ENCODE measurements at places on chromosomes 3 and 15.

DNA sequence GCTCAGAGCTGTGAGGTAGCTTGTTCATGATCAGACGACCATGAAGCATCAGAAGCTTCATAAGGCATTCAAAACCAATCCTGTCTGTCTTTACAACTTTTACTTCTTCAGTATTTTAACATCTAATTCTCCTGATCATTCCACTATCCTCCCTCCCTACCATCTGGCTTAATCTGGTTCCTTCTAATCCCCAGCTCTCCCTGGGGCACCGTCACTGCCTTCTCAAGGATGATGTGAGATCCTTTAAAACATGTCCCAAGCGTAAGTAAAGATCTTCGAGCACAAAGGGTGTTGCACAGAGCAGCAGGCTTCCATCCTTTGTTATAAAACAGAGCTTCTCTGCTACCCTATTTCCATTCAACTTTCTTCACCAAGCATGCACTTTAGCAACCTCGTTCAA lies 362.7 kb upstream of the ARRDC4 start:
- no peaks in the 10 kb centered on the region for H3K4me1 ChIP-seq
- H3K27ac ChIP-seq: no peak overlapping the region

DNA sequence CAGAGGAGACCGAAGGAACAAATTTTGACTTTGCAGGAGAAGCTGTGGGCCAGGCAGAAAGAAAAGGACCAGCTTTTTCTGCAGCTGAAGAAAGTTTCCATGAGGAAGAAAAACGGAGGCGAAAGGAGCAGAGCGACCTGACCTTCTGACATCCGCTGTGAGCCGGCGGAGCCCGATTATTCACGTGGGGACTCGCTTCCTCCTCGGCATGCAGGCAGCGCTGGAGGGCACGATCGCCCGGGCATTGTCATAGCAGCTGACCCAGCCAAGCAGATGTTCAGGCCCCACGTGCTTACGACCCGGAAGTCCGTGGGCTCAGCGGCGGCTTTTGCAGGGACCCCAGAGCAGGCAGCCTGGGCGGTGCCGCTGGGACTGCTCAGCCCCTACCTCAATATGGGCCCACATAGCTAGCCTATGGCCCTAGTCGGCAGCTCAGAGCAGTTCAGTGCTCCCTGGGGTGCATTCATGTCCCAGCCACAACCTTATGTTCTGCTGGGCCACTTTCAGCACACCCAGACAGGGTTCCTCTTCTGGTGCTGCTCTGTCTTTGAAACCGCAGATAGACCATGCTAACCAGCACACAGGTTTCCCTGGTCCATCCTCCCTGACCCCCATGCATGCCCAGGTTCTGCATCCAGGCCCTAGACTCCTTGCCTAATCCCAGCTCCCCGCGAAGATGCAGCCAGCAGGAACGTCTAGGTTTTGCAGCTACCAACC lies 10.5 kb upstream of the EIF4A2 start:
- no peaks in the 10 kb centered on the region for H3K27me3 ChIP-seq
- no peaks in the 10 kb centered on the region for H3K36me3 ChIP-seq
- H3K27ac ChIP-seq: peak overlapping the region; percentile 1
- DNase-seq: peak; percentile 76
- peak overlapping the region; percentile 39 for H3K4me3 ChIP-seq

GRCh38 chr3:19213603-19214220 lies 65.4 kb downstream of the KCNH8 start:
- no peaks in the 10 kb centered on the region for H3K27me3 ChIP-seq
- no peak overlapping the region for H3K4me3 ChIP-seq
- H3K27ac ChIP-seq: no peak overlapping the region
- DNase-seq: no peak

DNA sequence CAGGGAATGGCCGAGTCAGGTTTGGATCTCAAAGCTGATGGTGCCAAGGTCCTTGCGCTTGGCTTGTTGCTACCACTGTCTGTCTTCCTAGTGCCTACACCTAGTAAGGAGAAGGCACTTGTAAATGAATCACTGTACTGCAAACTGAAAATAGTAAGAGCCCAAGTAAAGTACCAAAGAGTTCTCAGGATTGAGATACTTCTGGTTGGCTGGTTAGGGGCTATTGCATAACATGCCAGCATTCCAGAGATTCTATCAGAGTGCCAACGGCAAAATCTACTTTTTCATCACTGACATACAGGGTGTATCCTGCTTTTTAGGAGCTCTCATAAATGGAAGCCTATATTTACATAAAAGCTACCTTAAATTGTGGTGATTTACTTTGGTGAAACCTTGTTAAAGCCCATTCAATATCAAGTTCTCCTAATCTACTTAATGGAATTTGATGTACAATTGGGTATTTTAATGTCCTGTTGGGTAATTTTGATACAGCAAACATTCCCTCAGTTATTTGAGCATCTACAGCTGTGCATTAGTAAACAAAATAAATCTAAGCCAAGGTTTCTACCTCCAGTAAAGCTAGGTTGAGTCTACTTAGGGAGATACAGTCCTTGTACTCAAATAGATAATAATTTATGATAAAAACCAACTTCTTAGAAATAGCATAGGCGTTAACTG lies 30.7 kb upstream of the CHD2 start:
- no peak overlapping the region for H3K4me3 ChIP-seq
- no peak for DNase-seq
- no peaks in the 10 kb centered on the region for H3K36me3 ChIP-seq
- H3K4me1 ChIP-seq: no peaks in the 10 kb centered on the region

DNA sequence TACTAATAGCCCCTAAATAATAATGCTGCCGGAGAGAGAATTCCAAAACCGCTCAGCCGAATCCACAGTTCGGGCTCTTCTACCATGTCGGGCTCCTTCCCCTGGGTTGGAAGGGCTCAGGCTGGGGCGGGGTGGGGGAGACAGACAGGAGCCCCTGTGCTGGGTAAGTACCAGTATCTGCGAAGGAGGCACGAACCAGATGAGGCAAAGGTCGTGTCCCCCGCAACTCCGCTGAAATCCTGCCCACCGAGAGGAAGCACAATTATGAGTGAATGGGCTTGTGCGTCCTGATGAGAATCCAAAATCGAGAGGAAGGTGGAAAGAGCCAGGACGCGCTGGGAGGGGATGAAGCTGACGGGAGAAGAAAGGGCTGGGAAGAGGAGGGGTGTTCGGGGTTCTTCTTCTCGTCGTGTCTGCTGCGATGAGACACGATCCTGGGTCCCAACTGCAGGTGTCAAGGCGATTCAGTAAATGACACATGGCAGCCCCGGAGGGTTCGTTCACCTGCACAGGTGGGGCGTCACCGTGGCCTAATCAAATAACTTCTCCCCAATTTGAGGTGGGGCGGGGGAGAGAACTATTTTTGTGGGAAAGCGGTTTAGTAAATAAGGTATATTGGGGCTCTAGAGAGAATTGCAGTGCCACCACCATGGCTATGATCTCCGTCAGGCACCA lies 707 bp upstream of the FAM81A start:
- no peaks in the 10 kb centered on the region for H3K4me1 ChIP-seq
- H3K27ac ChIP-seq: peak overlapping the region; percentile 22
- no peaks in the 10 kb centered on the region for H3K27me3 ChIP-seq
- no peaks in the 10 kb centered on the region for H3K36me3 ChIP-seq
- peak overlapping the region; percentile 42 for H3K4me3 ChIP-seq

GRCh38 chr3:87410110-87410509 lies 133.7 kb upstream of the POU1F1 start:
- no peaks in the 10 kb centered on the region for H3K36me3 ChIP-seq
- no peaks in the 10 kb centered on the region for H3K27me3 ChIP-seq
- H3K4me3 ChIP-seq: no peak overlapping the region
- no peaks in the 10 kb centered on the region for H3K4me1 ChIP-seq

DNA sequence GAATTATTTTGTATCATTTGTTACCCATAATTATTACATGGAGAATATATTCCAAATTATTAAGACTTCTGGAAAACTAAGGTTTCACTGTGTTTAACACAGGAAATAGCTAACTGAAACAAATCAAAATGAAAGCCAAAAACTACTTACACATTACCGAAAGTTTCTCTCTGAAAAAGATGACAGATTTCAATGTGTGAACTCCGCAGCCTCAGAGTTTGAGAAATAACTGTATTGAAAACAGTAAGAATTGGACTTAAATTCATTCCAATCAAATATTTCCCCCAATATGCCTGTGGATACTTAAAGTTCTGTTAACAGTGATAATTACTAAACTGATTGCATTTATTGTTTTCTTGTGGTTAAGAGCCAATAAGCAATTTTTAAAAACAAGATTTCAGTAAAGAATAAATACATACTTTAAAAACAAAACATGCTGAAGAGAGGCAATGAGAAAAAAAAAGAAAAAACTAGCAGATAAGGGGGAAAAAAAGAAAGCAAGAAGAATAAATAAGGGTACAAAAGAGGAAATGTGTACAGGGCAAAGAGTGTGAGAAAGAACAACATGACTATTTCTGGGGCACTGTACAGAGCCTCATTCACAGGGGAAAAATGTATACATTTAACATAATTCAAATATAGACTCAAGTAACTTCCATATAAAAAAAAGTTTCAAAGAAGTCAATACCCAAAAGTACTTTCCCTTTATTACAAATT lies 30.7 kb downstream of the DENND4A start:
- H3K27me3 ChIP-seq: no peaks in the 10 kb centered on the region
- H3K36me3 ChIP-seq: no peaks in the 10 kb centered on the region
- no peak overlapping the region for H3K4me3 ChIP-seq
- H3K4me1 ChIP-seq: no peaks in the 10 kb centered on the region
- DNase-seq: no peak
- no peak overlapping the region for H3K27ac ChIP-seq

- H3K27ac ChIP-seq: no peak overlapping the region
- H3K27me3 ChIP-seq: no peaks in the 10 kb centered on the region
- DNase-seq: no peak
- no peaks in the 10 kb centered on the region for H3K36me3 ChIP-seq
- no peak overlapping the region for H3K4me3 ChIP-seq
Observed at GRCh38 chr3:20511863-20512505, 326.0 kb upstream of the SGO1 start.

- H3K4me1 ChIP-seq: no peaks in the 10 kb centered on the region
- H3K27me3 ChIP-seq: no peaks in the 10 kb centered on the region
- H3K36me3 ChIP-seq: no peaks in the 10 kb centered on the region
Observed at GRCh38 chr3:82048711-82049110, 287.3 kb upstream of the GBE1 start.

DNA sequence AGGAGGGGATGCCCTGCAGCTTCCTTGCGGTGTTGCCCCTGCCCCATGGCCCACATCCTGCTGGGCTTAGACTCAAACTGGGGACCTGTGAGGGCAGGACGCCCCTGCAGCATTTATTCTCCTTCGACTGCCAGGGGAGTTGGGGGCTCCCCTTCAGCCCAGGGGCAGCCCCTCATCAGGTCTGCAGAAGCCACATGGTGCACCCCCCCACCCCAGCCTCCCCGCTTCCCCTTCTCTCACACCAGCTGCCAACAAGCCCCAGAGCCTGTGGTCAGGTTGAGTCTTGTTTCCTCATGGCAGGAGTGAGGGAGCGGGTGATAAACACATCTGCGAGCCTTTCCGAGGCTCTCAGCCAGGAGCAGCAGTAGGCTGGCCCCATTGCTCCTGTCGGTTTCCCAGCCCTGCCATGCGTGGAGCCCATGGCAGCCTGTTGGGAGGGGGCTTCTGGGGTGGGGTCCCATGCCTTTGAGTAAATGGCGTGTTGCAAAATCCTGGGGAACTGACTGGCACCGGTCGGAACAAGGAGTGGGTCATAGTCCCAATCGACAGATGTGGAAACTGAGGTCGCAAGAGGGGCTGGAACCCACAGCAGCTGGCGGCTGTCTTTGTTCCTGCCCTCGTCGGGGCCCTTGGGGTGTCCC lies 27.8 kb downstream of the WNT7A start:
- no peaks in the 10 kb centered on the region for H3K27me3 ChIP-seq
- H3K4me3 ChIP-seq: no peak overlapping the region
- H3K36me3 ChIP-seq: no peaks in the 10 kb centered on the region
- no peak overlapping the region for H3K27ac ChIP-seq
- H3K4me1 ChIP-seq: no peaks in the 10 kb centered on the region

DNA sequence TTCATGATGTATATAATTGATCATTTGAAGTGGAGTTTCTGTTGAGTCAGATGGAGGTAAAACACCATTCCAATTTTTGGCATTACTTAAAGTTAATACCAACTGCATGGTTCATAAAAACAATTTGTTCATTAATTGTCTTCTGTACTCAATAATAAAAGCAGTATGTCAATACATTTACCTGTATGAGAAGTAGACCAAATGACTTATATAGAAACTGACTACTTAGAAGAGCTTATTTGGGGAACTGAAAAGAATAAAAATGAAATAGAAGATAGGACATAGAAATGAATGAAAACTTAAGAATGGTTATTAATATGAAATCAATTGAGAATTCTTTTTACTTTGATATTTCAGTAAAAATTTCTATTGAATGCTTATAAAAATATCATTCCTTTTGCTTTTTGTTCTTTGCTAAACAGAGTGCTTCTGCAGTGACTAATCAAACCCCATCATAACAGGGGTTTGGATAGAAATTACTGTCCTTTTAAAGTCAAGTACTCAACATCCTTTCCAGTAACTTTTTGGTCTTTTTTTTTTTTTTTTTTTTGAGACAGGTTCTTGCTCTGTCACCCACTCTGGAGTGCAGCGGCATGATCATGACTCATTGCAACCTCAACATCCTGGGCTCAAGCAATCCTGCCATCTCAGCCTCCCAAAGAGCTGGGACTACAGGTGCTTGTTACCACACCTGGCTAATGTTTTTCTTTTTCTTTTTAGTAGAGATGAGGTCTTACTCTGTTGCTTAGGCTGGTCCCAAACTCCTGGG lies 6.5 kb upstream of the CRYBG3 start:
- no peak overlapping the region for H3K27ac ChIP-seq
- no peak overlapping the region for H3K4me3 ChIP-seq
- H3K27me3 ChIP-seq: no peaks in the 10 kb centered on the region
- DNase-seq: no peak
- no peaks in the 10 kb centered on the region for H3K36me3 ChIP-seq

DNA sequence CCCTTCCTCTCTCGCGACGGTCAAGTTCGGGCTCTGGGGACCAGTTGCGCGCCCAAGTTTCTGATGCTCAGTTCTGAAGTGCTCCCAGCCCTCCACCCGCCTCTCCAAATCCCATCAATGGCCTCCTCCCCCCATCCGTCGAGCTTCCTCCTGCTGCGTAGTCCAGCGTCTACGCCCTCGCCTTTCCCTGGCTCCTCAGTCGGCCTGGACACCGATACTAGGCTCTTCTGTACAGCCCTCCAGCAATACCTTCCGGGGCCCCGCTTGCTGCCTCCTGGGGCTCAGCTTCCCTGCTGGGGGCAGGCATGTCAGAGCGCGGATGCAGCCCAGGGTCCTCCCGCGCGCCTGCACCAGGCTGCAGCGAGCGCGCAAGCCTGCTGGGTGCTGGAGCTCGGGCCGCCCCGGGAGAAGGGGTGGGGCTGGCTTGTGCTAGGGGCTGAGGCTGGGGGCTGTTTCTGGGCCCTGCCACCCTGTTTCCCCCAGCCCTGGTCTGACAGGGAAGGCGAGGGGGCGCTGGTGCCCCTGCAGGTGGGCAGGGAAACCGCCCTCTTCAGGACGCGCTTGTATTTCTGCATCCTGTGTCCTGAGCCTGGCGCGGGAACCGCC lies 353.3 kb upstream of the SUCLG2 start:
- no peak for DNase-seq
- H3K4me1 ChIP-seq: no peaks in the 10 kb centered on the region
- H3K27ac ChIP-seq: no peak overlapping the region
- H3K27me3 ChIP-seq: no peaks in the 10 kb centered on the region
- H3K36me3 ChIP-seq: no peaks in the 10 kb centered on the region

- H3K4me1 ChIP-seq: no peaks in the 10 kb centered on the region
- no peaks in the 10 kb centered on the region for H3K36me3 ChIP-seq
- no peak overlapping the region for H3K4me3 ChIP-seq
- no peak for DNase-seq
- H3K27ac ChIP-seq: no peak overlapping the region
Observed at GRCh38 chr3:147213633-147214032, 192.7 kb downstream of the ZIC4 start.

GRCh38 chr3:154182975-154183374 lies 61.8 kb downstream of the ARHGEF26 start:
- no peak overlapping the region for H3K27ac ChIP-seq
- DNase-seq: no peak
- no peaks in the 10 kb centered on the region for H3K4me1 ChIP-seq
- no peaks in the 10 kb centered on the region for H3K36me3 ChIP-seq
